ENCODE measurements at places on chromosomes 5 and 9.
A peak's percentile ranks its signal among the peaks of the same experiment; 100 is the strongest.

GRCh38 chr9:121566481-121567465 lies 67.1 kb upstream of the GGTA1 start:
- DNase-seq, result no peak

GRCh38 chr5:128263357-128263756 lies 179.8 kb downstream of the SLC12A2 start:
- no peak for DNase-seq

GRCh38 chr9:8428389-8428788 lies 628.8 kb upstream of the DMAC1 start:
- no peak for DNase-seq

- DNase-seq, result no peak
These were observed 10.9 kb upstream of the LAMC3 start for GRCh38 chr9:130997925-130998596.

DNA sequence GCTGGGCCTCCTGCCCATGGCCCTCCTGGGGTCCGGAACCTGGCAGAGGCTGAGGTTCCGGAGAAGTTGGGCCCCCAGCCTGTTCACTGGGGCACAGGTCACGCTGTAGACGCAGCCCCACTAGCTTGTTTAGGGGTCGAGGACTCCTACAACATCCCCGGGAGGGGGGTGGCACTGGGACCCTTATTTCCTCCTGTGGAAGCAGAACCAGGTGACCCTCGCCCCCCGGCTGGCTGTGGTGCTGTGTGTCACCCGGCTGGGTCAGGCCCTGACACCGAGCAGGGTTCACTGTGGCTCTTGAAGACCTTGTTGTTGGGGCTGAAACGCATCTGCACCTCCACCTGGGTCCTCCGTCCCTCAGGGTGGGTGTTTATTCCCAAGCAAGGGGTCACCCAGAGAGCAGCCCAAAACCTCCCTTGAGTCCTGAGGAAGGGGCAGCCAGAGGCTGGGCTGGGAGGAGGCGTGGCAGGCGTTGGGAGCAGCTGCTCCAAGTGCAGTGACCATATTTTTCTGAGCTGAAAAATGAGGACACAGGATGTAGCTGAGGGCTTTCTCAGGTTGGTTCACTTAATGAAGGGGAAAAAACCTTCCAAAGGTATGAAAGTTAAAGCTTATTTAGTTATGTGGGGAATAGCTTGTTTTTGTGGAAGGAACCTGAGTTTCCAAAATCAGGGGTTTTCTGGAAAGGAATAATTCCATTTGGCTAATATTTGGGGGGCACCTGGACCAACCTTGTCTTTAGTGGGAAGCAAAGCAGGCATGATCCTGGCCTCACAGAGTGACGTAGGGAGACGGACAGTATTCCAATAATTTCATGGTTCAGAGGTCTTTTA lies 164.7 kb upstream of the IER5L start:
- no peak for DNase-seq

DNA sequence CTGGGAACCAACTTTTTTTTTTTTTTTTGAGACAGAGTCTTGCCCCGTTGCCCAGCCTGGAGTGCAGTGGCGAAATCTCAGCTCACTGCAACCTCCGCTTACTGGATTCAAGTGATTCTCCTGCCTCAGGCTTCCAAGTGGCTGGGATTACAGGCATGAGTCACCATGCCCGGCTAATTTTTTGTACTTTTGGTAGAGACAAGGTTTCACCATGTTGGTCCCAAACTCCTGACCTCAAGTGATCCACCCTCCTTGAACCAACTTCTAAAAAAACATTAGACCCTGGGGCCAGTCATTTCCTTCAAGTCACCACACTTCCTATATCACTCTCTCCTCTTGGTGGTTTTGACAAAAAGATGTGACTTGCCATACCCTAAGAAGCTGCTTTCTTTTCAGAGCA lies 10.9 kb upstream of the SHROOM1 start:
- DNase-seq, result no peak

GRCh38 chr5:113526421-113526820 lies 12.9 kb downstream of the YTHDC2 start:
- DNase-seq, result no peak

GRCh38 chr9:20683351-20684034 lies 566 bp upstream of the FOCAD start:
- peak; percentile 40 for DNase-seq

- no peak for DNase-seq
These were observed 500.2 kb upstream of the ADAMTS16 start for GRCh38 chr5:4639946-4640345.

DNA sequence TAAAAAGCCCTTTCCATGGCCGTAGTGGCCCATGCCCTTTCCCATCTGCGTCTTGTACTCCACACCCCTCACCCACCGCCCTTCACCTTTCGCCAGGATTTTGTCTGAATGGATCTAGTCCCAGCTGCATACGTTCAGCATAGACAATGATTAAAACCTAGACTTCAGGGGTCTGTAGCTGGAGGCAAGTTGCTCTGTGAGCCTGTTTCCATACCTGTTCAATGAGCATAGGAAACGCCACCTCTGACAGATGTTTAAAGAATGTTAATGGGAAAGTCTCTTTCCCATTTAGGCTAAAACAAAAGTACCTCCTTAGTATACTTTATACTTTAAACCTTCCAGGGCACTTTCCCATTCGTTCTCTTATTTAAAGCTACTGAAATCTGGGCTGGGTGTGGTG lies 105.7 kb downstream of the SPRY4 start:
- DNase-seq, result no peak

DNA sequence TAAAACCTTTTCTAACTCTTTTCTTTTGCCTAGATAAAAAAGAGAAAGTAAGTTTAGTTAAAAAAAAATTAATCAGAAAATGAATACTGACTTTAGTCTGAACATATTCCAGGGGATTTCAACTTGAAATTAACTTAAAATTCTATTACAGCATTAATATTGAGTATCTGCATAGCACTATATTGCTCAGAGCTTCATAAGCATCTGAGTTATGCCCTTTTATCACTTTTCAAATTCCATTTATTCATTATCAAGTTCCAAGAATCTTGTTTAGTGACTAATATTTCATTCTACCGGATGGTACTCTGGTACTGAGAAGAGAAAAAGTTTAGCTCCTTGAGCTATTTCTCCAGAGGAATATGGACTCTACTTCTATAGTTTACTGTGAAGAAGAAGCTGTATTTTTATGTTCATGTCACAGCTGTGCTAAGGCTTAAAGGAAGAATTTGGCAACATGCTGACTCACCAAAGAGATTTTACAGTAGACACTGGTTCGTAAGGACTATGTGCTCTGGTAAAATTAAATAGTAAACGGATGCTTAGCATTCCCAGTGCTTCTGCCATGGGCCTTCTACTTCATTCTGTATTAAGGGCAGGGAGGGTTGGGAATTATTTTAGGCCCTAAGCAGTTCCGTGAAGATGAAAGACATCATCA lies 285.2 kb upstream of the SEMA6A start:
- no peak for DNase-seq

DNA sequence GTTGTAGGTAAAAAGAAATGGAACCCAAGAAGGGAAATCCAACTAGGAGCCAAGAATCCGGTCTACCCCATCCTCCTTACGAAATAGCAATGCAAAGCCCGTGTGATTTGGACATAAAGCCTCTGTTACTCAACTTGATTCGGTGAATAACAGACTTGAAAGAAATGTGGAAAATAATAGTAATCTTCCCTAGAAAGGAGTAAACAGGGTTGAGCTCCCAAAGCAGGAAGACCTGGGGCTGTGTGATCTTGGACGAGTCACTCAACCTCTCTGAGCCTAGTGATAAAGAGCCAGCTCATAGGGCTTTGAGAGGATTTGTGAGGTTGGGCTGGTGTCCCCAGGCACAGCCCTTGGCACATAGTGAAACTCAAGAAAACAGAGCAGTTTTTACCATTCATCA lies 42.7 kb upstream of the IL17B start:
- no peak for DNase-seq

GRCh38 chr9:108722396-108722795 lies 133.4 kb downstream of the ACTL7B start:
- no peak for DNase-seq

GRCh38 chr5:93717162-93717561 lies 24.2 kb downstream of the POU5F2 start:
- no peak for DNase-seq

- DNase-seq, result no peak
These were observed 82.2 kb upstream of the ICE1 start for GRCh38 chr5:5340206-5340729.

DNA sequence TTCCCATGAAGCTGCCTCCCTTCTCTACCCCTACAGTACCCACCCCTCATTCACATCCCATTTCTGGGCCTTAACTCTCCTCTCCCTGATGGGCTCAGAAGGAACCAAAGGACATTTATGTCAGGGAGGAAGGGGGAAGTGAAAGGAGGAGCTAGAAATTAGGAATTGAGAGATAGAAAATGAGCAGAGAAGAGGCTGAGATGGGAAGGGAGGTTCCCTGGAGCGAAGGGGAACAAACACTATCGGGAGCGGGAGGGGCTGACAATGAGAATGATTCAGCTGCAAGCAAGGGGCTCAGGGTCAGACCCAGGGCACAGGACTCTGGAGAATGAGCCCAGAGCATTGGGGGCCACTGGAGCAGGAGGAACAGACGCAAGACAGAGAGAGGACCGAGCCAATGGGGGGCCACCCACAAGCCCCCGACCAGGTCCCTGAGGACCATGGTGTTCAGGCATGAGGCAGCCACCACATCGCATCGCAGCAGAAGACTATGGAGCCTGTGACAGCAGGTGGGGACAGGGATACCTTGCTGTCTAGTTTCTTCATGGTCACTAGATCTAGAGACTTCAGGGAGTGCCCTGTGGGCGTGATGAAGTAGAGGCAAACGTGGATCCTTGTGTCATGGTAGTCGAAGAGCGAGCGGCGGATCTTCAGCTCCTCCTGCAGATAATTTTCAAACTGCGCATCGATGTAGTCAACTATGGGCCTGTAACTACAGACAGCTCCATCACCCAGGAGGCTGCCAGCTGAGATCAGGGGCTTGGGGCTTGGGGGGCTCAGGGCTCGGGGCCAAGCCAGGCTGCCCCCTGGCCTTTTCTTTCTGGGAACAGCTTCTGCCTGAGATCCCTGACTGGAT lies 13.6 kb downstream of the SEPTIN8 start:
- no peak for DNase-seq

- no peak for DNase-seq
These were observed 1.4 kb upstream of the SUSD1 start for GRCh38 chr9:112176524-112176923.

DNA sequence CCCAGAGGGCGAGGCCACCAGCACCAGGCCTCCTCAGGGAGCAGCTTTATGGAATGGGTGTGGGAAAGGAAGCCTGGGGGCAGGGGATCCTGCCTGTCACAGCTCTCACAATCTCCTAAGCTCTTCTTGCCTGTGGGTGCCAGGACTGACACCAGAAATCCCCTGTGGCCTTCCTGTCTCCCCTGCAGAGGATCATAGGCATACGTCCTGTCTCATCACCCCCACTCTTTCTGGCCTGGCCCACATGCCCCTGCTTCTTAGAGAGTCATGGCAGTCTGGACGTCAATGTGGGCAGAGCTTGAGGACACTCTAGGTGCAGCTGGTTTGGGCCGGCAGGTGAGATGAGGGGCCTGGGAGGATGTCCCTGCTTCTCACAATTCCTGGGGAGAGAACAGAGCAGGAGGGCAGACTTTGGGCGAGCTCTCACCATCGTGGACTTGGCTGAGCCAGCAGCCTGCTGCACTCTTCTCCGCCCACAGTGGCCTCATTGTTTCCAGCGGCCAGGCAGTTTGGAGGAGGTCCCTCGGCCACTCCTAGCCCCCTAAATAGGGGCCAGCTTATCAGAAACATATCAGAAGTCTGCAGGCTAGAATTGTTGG lies 67.3 kb upstream of the ZFR start:
- no peak for DNase-seq

DNA sequence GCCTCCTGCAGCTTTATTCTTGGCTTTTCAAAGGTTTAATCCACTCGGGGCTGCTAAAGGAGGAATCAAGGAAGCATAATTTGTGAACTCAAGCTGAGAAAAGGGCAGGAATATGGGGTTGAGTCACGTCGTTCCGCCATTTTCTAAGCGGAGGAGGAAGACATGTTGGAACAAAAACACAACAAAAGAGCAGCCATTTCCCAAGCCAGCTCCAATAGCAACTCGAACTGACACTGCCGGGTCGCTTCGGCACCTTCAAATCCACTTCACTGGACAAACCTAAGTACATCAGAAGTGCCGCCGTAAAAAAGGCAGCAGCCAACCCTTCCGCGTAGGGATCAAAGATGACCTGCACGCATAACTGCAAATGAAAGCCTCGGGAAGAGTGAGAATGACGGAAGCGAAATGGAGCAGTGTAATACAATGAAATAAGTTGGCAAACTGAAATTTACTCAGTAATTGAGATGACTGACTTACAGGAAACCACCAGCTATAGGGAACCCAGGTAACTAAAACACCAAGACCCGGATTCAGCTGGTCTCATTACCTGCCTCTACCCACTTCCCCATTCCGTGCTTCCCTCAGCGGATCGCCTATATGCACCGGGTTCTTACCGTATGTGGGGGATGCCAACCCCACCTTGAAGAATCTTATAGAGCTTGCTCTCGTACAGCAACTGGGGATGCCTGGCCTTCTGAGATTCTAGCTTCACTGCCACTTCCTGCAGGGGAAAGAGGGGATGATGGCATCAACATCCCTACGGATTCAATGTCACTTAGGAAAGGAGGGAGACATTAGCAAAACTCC lies 1.6 kb downstream of the CSNK1A1 start:
- peak; percentile 18 for DNase-seq

- no peak for DNase-seq
These were observed 163.2 kb downstream of the HCN1 start for GRCh38 chr5:45532826-45533624.
